ENCODE measurements at places on chromosomes 2 and 18.

- DNase-seq = no peak
Measured at GRCh38 chr2:49146401-49146800, 7.9 kb downstream of the FSHR start.

DNA sequence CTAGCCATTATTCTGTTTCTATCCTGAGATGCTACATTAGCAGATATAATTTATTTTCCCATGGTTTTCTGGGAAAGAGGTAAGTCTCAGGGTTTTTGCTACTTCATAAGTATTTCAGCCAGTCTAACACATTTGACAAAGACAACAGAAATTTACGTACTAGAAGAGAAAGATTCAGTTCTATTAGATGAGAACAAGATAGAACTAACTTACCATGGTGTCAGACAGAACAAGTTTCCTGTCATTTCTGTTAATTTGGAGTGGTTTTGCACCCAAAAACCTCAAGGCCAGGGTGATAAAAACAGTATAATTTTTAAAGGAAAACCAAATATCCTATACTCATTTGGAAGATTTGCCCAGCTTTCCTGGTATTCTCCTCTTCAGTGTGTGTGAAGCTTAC is 15.6 kb downstream of the SLC4A5 start:
- no peak for DNase-seq

DNA sequence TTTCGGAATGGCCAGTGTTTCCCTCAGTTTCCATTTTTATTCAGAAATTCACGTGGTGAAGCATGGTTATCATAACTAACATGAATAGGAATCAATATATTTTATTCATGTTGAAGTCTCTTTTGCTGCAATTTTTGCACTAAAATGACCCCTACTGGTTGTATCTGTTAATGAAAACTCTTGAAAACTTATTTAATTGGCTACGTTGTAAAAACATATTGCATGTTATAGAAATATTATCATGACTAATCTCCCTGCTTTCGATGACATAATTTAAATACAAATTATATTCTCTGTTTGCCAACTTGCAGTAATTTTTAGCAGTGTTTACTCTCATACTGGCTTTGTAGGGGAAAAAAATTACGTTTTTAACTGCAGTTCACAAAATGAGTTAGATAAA is 3.5 kb downstream of the CRIM1 start:
- no peak for DNase-seq

DNA sequence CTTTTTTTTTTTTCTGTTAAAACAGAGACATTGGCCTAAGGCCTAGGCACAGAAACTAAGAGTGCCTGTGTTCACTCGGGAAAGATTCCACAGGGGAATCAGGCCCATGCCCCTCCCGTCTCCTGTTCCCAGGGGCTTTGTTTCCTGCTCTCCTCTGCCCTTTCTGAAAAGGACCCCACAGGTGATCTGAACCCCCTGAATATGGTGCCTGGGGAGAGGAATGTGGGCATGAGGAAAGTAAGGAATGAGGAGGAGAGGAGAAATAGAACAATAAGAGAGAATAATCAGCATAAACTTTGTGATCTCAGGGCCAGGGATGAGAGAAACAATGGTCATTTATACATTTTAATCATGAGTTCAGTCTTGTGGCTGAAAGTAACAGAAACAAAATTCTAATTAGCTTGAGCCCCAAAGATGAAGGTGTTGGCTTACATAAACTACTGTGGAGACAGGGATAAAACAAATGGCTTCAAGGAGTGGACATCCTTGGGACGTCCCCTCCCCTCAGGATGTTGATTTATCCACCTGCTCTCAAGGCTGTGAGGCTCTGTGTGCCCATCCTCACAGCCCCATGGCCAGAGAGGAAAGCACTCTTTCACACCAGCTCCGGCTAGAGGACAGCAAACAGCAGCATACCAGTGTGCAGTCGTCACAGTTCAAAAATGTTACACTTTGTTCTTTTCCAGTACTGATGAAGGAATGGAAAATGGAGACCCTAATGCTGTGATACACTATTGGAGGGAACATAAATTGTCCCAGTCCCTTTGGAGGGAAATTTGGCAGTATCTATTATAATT is 46.4 kb upstream of the MRPL33 start:
- DNase-seq = peak; percentile 25

DNA sequence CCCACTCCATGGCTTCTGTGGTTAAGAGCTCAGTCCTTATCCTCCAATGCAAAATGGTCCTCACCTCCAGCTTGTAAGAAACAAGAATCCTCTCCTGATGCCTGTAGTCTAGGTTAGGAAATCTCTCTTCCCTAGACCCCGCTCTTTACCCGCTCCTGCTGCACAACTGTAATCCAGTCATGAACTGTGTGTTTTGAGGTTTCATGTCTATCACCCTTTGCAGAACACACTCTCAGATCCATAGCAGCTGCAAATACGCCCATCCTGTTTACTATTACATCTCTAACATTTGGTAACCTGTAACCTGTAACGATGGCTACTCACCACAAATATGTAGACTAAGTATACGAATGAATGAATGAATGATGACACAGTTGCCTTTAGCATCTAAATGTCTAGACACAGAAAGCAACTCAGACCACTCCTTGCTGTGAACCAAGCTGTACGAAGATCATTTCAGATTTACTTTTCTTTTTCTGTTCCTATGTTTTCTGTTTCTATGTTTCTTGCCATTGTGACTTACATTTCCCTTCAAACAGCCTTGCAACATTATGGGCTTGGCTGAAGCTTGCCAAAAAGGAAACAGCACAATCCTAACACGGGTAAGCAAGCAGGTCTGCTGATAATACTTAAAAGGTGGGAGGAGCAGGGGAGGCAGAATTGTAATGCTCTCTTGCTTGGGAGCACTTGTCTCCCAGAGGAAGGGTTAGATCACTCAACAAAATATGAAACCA is 53.7 kb downstream of the EPHA4 start:
- peak; percentile 42 for DNase-seq

DNA sequence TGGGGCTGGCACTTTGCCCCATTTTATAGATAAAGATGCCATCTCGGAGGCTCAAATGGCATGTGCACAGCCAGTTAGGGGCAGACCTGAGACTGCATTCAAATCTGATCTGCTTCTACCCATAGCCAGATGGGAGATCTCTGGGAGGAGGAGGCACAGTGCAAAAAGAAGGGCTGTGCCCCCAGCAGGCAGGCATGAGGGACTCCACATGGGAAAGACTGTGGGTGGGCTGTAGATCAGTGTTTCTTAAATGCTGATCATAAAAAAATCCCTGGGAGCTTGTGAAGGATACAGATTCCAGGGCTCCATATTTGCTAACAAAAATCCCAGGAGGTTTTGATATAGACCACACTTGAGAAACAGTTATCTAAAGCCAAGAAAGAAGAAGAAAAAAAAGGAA is 15.2 kb downstream of the PAX8 start:
- no peak for DNase-seq

DNA sequence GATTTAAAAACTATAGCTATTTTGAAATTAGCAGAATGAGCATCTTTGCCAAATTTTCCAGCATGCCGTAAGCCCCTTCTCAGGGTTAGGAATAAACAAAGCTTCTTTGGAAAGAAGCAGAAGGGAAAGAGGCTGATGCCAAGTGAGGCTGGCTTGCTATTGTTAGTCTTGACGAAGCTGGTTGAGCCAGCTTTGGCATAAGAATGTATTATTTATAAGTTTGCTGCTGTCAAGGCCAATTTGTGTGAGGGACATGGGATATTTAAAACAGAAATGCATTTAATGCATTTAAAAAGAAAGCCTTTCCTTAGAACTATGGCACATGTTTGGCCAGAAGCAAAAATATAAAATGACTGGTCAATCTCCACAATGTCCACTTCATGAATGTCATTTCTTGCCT is 52.5 kb upstream of the TTN start:
- peak; percentile 80 for DNase-seq

DNA sequence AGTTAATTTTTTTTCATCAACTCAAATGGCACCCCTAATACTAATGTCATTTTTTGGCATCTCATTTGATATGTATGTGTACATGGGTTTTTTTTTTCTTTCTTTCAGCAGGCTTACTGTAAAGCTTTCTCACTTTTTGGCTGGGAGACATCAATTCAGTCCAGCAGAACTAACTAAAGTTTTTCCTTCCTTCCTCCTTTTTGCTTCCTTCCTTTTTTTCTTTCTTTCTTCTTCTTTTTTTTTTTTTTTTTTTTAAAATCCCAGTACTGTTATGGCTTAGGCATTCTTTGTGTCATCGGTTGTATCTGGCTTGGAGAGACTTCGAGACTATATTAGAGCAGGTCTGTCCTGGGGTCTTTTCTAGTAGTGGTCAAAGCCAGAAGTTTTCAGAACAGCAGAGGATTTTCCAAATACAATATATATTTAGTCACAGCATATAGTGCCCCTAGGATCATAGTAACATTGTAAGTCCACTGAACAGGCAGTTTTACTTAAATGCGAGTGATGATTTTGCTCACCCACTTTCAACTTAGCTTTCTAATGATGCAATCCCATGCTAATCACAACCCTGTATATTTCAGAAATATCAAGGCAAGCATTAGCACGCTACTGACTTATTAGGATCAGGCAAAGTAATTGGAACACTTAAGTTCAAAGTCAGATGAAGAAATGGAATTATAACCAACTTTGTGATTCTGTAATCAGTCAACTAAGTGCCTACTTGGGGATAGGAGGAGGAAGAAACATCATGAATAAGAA is 4.0 kb downstream of the KLHL29 start:
- DNase-seq = no peak

DNA sequence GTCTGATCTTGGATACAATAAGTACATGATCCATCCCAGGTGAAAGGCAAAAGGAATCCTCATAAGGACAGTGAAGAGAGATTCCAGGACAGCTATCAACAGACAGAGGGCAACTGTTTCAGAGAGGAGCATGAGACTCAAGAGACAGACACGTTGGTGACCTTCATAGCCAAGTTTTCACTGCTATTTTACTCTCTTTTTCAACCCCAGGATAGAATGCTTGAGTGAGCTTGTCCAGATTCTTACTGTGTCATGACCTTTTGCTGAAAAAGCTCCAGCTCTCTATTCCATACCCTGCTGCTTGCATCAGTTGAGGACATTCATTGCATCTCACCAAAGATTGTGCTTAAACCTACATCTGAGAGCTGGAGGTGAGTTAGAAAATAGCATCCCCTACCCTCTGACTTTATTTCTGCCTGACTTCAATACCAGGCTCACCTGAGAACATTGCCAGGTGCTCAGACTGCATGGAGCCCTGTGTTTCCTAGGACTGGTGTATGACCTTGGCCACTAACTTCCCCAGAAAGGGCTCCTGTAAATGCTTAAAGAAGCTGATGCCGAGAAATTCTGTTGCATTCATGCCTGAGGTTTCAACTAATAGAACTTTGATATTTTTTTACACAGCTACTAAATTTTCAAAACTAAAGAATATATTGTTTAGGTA is 70.4 kb upstream of the TMEM17 start:
- no peak for DNase-seq

GRCh38 chr2:28346587-28346986 is 46.1 kb upstream of the FOSL2 start:
- DNase-seq = peak; percentile 98

- no peak for DNase-seq
Measured at GRCh38 chr18:384897-385296, 115.6 kb downstream of the COLEC12 start.

DNA sequence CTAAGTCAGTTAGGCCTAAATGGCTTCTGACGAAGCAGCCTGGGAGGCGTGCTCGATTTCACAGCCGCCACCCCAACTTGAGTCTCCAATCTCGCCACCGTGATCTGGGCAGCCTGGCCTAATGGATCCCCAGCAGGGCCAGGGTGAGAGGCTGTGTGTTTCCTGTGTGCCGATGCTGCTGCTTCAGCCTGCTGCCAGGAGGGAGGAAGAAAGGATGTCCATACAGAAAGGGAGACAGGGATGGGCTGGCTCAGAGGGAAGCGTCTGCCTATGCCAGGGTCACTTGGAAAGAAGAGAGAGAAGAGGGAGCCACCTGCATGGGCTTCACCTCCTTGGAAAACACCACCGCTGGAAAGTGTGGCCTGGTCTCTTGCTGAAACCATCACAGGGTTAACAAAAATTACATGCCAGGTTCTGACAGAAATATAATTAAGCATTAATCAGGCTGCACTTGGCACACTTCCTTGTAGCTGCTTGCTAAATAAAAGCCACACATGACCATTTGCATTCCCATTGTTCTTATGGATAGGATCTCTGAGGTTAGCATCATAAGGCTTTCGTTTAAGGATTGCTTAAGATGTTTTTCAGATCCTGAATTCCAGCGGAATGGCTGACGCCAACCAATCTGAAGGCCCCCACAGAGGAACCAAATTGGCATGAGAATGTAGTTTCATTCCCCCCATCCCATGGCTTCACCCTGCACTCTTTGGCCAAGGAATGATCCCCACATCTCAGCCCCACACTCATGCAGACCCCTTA is 108.8 kb upstream of the SLC1A4 start:
- DNase-seq = no peak

- DNase-seq = no peak
Measured at GRCh38 chr2:217038001-217038400, 178.1 kb upstream of the TNP1 start.

GRCh38 chr18:43964666-43965065 is 687.4 kb upstream of the SYT4 start:
- DNase-seq = no peak

DNA sequence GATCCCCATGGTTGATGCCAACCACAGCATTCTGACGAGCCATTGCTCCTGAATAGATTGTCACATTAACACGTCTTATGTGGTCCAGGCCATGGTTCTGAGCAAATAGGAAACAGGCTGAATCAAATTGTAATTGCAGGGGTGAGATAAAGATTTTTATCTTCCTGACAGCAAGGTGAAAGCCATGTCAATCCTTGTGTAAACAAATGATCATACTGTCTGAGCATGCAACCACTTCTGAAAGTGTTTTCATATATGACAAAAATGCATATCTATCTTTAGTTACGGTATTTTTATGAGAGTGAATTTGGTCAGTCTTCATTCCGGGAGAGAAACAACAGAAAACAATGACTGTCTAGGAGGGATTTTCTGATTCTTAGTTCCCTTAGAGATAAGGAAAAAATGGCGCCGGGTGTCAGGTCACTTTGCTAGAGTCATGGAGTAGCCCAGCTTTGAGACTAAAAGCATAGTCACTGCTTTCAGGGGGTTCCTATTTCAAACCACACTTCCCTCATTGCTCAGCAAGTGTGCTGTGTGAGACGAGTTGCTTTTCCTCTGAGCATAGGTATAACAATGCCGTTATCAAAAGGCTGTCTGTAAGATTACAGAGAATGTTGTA is 958.9 kb downstream of the DCDC2C start:
- DNase-seq = no peak

- no peak for DNase-seq
Measured at GRCh38 chr2:237712477-237713377, 85.3 kb downstream of the LRRFIP1 start.

DNA sequence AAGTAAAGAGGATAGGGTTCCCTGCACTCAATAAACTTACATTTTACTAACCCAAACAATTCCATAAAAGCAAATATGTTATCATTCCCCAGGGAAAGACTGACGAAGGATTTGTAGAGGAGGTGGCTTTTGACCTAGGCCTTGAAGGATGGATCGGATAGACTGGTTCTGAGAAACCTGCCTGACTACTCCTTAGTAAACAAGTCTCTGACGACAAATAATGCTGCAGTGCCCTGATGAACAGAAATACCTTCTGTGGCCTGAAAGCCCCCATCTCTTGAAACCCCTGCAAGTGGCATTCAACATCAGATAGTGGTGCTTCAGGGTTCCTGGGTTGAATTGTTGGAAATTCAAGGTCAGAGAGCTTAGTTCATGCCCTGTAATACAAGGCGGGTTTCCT is 19.2 kb downstream of the PRKCE start:
- no peak for DNase-seq

Measured in myocyte (in vitro differentiated cells).